ENCODE measurements at places on chromosomes 4 and X. TPM values are rescaled to one million over a fixed set of nuclear protein-coding genes. Genes with fewer than 3 reads are reported as not detected.

- no peaks in the 10 kb centered on the region for H3K36me3 ChIP-seq
- peaks cover 14% of the 10 kb centered on the region for H3K27me3 ChIP-seq
- H3K4me1 ChIP-seq: no peaks in the 10 kb centered on the region
- no peak for DNase-seq
- H3K27ac ChIP-seq: no peak overlapping the region
Observed at GRCh38 chrX:15072880-15073279, 197.0 kb downstream of the ASB9 start.

DNA sequence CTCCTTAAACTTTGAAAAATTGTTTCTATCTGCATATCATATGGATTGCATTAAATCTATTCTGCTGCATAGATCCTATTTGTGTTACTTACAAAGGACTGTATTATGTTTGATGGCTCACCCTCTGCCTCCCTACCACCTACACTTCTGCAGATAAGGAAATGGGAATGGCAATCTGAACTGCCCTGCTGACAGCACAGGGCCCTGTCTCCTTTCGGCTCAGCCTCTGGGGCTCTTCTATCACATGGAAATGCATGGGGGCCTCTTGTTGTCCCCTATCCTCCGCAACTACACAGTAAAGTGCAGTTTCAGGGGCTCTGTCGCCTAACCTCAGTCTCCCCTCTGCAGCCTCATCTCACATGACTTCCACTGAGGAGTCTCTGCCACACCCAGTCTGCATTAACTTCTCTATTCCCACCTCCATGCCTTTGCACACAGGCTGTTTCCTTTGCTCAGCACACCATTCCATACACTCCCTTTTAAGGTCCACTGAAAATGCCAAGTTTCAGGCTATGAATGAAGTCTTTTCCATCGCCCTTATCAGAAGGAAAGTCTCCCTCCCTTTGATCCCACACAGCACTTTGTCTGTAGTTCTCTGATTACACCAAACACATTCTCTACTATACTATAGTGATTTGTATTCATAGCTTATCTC, 12.5 kb downstream of the RELL1 start:
- no peak overlapping the region for H3K4me3 ChIP-seq
- no peak for DNase-seq

DNA sequence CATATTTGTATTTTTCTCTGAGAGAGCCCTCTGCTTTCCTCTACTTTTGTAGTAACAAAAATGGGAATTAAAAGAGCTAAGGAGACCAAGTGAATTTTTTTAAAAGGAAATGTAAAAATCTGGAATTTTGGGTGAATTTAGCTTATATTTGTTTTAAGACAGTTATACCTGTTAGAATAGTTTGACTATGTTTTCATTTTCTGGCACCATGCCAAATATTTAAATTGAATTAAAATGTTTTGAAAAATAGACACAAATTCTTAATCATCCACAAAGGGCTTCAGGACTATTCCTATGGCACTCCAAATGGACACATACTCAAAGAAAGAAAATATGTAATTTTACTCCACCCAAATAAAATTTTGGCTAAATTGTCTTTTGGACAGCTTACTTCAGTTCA, 209.6 kb downstream of the SH3BGRL start:
- DNase-seq: no peak
- H3K4me1 ChIP-seq: no peaks in the 10 kb centered on the region
- H3K27me3 ChIP-seq: no peaks in the 10 kb centered on the region
- no peak overlapping the region for H3K27ac ChIP-seq
- H3K36me3 ChIP-seq: no peaks in the 10 kb centered on the region

- H3K4me1 ChIP-seq: no peaks in the 10 kb centered on the region
- DNase-seq: no peak
- peaks cover 4% of the 10 kb centered on the region for H3K36me3 ChIP-seq
Observed at GRCh38 chr4:87192145-87192919, 28.1 kb downstream of the KLHL8 start.

DNA sequence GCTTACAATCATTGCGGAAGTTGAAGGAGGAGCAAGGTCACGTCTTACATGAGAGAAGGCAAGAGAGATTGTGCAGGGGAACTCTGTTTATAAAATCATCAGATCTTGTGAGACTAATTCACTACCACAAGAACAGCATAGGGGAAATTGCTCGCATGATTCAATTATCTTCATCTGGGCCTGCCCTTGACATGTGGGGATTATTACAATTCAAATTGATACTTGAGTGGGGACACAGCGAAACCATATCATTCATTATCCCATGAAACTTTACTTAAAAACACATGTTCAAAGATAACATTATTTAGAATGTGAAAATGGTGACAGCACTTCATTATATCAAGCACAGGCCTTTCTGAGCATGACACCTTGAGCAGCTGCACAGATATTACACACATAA, 1087.8 kb downstream of the C4orf33 start:
- no peaks in the 10 kb centered on the region for H3K27me3 ChIP-seq
- no peak for DNase-seq
- no peak overlapping the region for H3K27ac ChIP-seq

GRCh38 chr4:101183666-101184373, 163.5 kb downstream of the PPP3CA start:
- H3K4me3 ChIP-seq: no peak overlapping the region
- H3K4me1 ChIP-seq: no peaks in the 10 kb centered on the region
- H3K27ac ChIP-seq: no peak overlapping the region
- no peaks in the 10 kb centered on the region for H3K36me3 ChIP-seq
- no peaks in the 10 kb centered on the region for H3K27me3 ChIP-seq

GRCh38 chr4:37757121-37757520, 69.4 kb upstream of the PGM2 start:
- DNase-seq: no peak
- H3K36me3 ChIP-seq: no peaks in the 10 kb centered on the region
- H3K4me1 ChIP-seq: peaks cover 6% of the 10 kb centered on the region
- no peaks in the 10 kb centered on the region for H3K27me3 ChIP-seq
- no peak overlapping the region for H3K4me3 ChIP-seq

- peak overlapping the region; percentile 83 for H3K27ac ChIP-seq
- H3K4me3 ChIP-seq: no peak overlapping the region
- peak; percentile 89 for DNase-seq
- H3K27me3 ChIP-seq: no peaks in the 10 kb centered on the region
- H3K36me3 ChIP-seq: no peaks in the 10 kb centered on the region
Observed at GRCh38 chrX:23902419-23902818, 5.3 kb downstream of the APOO start.

NDST4 gene
- 0.65 TPM for total RNA-seq

SPINK2 gene
- total RNA-seq: 0.91 TPM

STS gene
- total RNA-seq: 16.7 TPM

ARMCX6 gene
- total RNA-seq: 40.1 TPM

ZFP92 gene
- 3.6 TPM for total RNA-seq

GSX2 gene
- not detected for total RNA-seq

TMEM271 gene
- not detected for total RNA-seq

F9 gene
- not detected for total RNA-seq

GUCY2F gene
- not detected for total RNA-seq

Data from lung (tissue), 17 donors.